Dermis microvascular lymphatic vessel endothelial cell (primary cell): ENCODE measurements at places on chromosomes 11 and 22. TPM values are rescaled to one million over a fixed set of nuclear protein-coding genes. Genes with fewer than 3 reads are reported as not detected.

Gene OR2AG2
- under 0.01 TPM in 2 replicates for total RNA-seq

Gene PHLDA2
- total RNA-seq = 1.9 and 2.4 TPM in 2 replicates

Gene PRAME
- total RNA-seq = under 0.01 TPM in 1 of 2 replicates, not detected in the other

Gene TRIM49
- total RNA-seq = not detected in 2 replicates

Gene APLNR
- total RNA-seq = 0.90 and 1.0 TPM in 2 replicates

Gene NCAM1
- 0.90 and 4.2 TPM in 2 replicates for total RNA-seq

Gene NAGA
- 21.7 TPM in 2 replicates for total RNA-seq

Gene SPINDOC
- total RNA-seq = 9.0 and 13.3 TPM in 2 replicates

Gene CAPN5
- total RNA-seq = 3.1 and 3.5 TPM in 2 replicates

Gene A4GALT
- total RNA-seq = 43.8 and 70.8 TPM in 2 replicates

Gene OR8G5
- not detected in 2 replicates for total RNA-seq

Gene DBX1
- total RNA-seq = not detected in 2 replicates

Gene RASD2
- not detected in 2 replicates for total RNA-seq

Gene PHF21B
- 0.13 TPM in 1 of 2 replicates, not detected in the other for total RNA-seq

Gene APOL1
- total RNA-seq = 4.9 and 8.0 TPM in 2 replicates
